Activated B cell treated with CpG ODN at 0.5 μM for 24 hours (primary cell): ENCODE measurements at places on chromosomes 1 and 21. TPM values are rescaled to one million over a fixed set of nuclear protein-coding genes. Genes with fewer than 3 reads are reported as not detected.

The HTR1D gene
- total RNA-seq, result not detected in 2 replicates

- peaks cover 59% of the 10 kb centered on the region for H3K36me3 ChIP-seq
- peaks cover 48% of the 10 kb centered on the region for H3K4me1 ChIP-seq
- no peak overlapping the region for H3K4me3 ChIP-seq
- no peak overlapping the region for H3K27ac ChIP-seq
- no peak for DNase-seq
These were observed 178.9 kb downstream of the DHRS3 start for GRCh38 chr1:12439073-12439472.

The AGPAT3 gene
- total RNA-seq, result 48.9 and 57.7 TPM in 2 replicates

The SMPDL3B gene
- total RNA-seq, result not detected in 2 replicates

DNA sequence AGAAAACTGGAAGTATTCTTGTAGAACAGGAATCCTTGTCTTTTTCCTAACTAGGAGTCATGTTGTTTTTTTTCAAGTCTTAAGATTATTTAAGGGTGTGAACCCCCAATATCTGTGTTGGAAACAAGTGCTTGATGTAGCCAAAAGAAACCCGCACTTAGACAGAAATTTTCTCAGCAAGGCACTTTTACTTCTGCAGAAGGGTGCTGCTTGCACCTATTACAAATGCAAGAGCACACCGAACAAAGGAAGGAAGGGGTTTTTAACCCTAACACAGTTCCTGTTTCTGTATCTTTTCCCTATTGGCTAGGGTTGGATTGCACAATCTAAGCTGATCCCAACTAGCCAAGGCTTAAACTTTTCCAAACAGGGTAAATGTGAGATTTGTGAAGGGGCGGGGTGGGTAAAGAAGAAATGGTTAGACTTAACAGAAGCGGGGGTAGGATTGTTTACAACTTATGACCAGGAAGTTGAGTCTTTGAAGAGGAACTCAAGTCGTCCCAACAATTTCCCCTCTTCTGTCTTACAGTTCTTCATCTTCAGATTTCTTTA lies 75.1 kb downstream of the ZFYVE9 start:
- H3K4me3 ChIP-seq, result no peak overlapping the region
- no peaks in the 10 kb centered on the region for H3K4me1 ChIP-seq
- peaks cover 25% of the 10 kb centered on the region for H3K27me3 ChIP-seq
- no peak for DNase-seq
- H3K27ac ChIP-seq, result no peak overlapping the region
- H3K36me3 ChIP-seq, result peaks cover 6% of the 10 kb centered on the region

The ALX3 gene
- total RNA-seq, result not detected in 2 replicates

The TEX38 gene
- total RNA-seq, result not detected in 2 replicates

The SYCP1 gene
- not detected in 2 replicates for total RNA-seq

The ITPKB gene
- 88.5 and 97.3 TPM in 2 replicates for total RNA-seq

DNA sequence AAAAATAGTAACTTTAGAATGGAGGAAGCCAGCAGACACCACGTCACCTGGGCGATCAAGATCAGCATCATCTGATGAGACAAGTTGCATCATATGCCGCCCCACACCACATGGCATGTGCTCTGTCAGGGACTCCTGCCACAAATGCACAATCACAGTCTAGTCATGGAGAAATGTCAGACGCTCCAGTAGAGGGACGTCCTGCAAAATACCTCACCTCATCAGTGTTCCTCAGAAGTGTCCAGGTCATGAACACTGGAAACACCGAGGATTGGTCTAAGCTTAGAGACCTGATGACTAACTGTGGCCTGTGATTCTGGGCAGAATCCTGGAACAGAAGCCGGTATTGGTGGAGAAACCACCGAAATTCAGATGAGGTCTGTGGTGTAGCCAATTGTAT lies 14.3 kb downstream of the ADARB1 start:
- H3K27me3 ChIP-seq, result no peaks in the 10 kb centered on the region
- no peak overlapping the region for H3K4me3 ChIP-seq
- DNase-seq, result no peak
- no peaks in the 10 kb centered on the region for H3K36me3 ChIP-seq
- peaks cover 85% of the 10 kb centered on the region for H3K4me1 ChIP-seq
